Stimulated activated CD8-positive, alpha-beta memory T cell treated with anti-CD3 and anti-CD28 coated beads, Interleukin-2, amount 100 ng/mL, for 1 hour (primary cell): ENCODE measurements at places on chromosomes 7 and 10.

- no peak for DNase-seq
Observed at GRCh38 chr10:114911052-114911711, 26.8 kb upstream of the TRUB1 start.

GRCh38 chr10:131083915-131084790, 227.4 kb downstream of the TCERG1L start:
- DNase-seq: no peak

DNA sequence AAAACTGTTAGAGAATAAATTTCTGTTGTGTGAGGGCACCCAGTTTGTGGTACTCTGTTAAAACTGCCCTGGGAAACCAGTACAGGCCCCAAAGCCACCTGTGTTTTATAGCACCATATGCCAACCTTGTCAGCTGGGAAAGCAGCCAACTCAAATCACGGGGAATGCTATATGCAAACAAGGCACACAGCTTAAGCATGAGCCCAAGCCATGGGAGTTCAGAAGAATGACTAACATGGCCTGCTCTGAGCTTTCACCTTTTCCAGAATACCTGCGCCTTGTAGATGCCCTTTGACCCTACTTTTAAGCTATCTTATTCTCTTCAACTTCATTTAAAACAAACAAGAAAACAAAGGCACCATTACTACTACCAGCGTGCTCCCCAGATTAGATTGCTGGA, 5.5 kb upstream of the SLC25A13 start:
- no peak for DNase-seq

DNA sequence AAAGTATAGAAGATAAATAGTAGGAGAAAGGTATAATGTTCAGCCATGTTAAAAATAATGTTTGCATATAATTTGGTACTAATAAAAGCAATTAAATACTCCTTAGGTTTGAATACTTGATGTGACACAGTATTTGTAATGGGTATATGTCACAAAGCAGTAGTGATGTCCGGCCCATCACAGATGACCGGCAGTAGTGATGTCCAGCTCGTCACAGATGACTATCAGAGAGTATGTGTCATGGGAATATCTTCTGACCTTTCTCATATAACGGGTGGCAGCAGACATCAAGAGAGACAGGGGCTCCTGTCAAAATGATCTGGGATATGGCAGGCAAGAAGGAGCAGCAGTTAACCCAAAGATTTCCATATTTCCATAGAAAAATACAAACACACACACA, 477.4 kb upstream of the KLF6 start:
- DNase-seq: no peak

- no peak for DNase-seq
Observed at GRCh38 chr10:80289451-80290287, at the start of gene MAT1A. Gene MAT1A, minus strand, starts transcription at chr10:80289658. Its CDS starts 235 bp downstream, at chr10:80289423.

DNA sequence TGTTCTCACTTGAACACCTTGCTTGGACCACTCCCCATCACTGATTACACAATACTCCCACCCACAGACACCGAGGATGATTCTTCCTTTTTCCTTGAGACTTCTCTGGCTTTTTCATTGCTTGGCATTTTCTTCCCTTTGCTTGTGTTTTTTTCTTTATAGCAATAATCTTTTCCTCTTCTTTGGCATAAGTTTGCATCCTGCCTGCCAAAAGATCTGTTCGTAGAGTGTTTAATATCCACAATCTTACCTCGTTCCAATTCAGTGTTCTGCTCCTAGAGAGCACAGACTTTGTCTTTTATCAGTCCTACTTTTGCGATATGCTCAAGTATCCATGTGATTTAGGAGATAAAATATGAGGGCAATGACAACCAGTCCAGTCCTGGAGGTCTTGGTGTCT, 303.3 kb upstream of the CDC14C start:
- DNase-seq: no peak

DNA sequence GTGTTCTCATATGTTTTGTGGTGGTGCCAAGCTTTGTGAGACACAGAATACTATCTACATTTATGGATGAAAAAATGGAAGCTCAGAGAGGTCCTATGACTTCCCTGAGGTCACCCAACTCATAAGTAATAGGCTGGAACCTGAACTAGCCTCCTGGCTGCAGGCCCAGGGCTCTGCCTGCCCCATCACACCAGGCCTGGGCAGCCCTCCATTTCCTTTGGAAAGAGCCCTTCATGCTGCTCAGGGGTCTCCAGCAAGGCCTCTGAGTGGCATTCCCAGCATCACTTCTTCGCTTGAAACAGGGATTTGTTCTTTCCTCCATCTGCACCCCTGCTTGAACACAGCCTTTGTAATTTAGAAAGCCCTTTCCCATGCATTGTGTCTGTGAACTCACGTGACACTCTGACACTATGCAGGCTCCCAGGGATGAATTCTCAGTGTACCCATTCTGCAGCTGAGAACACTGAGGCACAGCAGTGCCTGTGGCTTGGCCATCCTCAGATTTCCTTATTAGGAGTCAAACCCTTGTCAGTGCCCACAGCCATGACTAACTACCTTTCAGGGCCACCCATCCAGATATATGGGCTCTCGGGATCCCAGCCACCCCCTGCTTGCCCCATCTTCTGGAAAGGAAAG, 127.8 kb upstream of the PPIF start:
- no peak for DNase-seq

- DNase-seq: no peak
Observed at GRCh38 chr7:127865466-127865865, 165.8 kb downstream of the LRRC4 start.
